ENCODE measurements at places on chromosomes 5 and 9.

DNA sequence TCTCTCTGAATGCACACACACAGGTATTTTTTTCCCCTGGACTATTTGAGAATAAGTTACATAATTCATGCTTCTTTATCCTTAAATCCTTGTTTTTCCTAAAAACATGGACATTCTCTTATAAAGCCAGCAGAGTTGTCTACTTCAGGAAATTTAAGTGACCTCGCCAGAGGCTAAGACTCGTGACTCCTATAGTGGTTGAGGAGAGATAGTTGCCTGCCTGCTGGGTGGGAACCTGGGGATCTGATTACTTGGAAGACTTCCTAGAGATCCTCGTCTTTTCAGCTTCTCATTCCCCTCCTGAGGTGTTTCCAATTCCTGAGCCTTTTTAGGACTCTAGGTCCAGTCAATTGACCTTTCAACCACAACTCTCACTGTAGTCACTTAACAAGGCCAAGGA lies 5.5 kb downstream of the SLC30A5 start:
- no peaks in the 10 kb centered on the region for H3K27me3 ChIP-seq
- no peak overlapping the region for H3K4me3 ChIP-seq
- no peak overlapping the region for H3K27ac ChIP-seq
- H3K4me1 ChIP-seq: peaks cover 27% of the 10 kb centered on the region

DNA sequence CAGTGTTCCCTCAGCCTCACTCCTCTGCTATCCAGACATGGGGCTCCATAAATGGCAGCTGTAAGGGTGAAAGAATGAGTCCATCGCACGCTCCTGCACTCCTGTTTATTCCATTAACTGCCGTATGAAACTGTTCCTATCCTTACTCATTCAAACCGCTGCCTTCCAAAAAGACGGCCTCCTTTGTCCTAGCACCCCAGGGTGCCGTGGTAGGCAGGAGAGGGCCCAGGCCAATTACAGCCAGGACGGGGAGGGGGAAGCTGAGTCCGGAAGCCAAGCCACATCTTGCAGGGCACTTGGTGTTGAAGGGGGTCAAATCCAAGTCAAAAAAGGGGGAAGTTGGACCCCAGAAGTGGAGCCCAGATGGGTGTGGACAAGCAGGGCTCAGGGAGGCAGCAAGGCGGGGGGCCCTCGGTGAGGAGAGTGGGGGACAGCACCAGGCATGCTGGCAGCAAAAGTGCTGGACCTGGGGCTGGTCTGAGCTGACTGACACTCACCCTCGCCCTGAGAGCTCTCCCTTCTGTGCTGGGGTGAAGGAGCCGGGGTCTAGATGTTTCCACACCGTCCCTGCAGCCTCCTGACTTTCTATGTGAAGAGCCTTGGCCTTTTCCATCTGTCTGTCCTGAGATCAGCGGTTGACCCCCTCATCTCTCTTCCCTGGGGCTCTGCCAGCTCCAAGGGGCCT lies 63.3 kb downstream of the COL23A1 start:
- peaks cover 36% of the 10 kb centered on the region for H3K4me1 ChIP-seq
- H3K27me3 ChIP-seq: peaks cover 6% of the 10 kb centered on the region
- no peak for DNase-seq
- peaks cover 10% of the 10 kb centered on the region for H3K36me3 ChIP-seq
- H3K4me3 ChIP-seq: no peak overlapping the region

- H3K27ac ChIP-seq: no peak overlapping the region
- H3K36me3 ChIP-seq: no peaks in the 10 kb centered on the region
- no peak overlapping the region for H3K4me3 ChIP-seq
- H3K4me1 ChIP-seq: peaks cover 5% of the 10 kb centered on the region
- no peak for DNase-seq
Observed at GRCh38 chr9:117104206-117104605, 310.7 kb downstream of the ASTN2 start.

DNA sequence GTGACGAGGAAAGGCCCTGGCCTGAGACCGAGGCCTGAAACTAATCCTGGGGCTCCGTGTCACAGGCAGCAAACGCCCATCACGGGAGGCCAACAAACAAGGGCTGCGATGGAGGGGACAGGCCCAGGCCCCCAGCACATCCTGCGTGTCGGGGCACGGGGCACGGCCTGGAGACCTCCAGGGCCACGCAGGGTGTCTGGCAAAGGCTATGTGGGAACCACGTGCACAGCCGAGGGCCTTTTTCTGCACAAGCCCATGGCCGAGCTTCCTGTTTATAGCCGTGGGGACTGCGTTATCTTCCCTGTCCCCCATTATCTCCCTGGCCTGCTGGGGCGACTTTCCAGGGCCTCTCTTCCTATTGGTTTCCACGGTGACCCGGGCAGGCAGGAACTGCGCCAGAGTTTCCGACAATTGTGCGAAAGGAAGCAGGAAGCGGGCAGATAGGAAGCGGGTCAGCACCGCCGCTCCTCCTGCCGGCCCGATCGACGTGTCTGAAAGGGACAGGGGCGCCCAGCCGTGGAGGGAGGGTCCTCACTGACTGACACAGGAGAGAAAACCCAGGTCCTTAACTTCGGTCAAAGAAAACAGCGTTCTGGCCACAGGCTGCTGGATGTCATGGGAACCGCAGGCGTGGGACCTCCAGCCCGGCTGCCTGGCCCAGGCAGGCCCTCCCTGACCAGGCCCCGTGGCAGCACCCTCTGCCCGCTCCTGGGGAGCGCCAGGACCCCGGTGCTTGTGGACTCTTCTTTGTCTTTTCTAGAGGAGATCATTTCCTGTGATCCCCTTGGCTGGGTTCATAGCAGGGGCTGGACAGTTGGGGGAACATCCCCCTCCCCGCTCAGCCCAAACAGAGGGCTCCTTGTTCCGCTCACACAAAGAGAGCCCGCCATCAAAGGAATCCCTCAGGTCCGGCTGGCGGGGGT lies 29.1 kb upstream of the SEC16A start:
- peaks cover 4% of the 10 kb centered on the region for H3K36me3 ChIP-seq
- H3K4me1 ChIP-seq: no peaks in the 10 kb centered on the region
- H3K27ac ChIP-seq: peak overlapping the region; percentile 74

Measured in nephron progenitor cell (in vitro differentiated cells).